Stimulated activated CD8-positive, alpha-beta memory T cell treated with anti-CD3 and anti-CD28 coated beads, Interleukin-15, amount 100 ng/mL, for 4 hours (primary cell): ENCODE measurements at places on chromosomes 7 and 10.

DNA sequence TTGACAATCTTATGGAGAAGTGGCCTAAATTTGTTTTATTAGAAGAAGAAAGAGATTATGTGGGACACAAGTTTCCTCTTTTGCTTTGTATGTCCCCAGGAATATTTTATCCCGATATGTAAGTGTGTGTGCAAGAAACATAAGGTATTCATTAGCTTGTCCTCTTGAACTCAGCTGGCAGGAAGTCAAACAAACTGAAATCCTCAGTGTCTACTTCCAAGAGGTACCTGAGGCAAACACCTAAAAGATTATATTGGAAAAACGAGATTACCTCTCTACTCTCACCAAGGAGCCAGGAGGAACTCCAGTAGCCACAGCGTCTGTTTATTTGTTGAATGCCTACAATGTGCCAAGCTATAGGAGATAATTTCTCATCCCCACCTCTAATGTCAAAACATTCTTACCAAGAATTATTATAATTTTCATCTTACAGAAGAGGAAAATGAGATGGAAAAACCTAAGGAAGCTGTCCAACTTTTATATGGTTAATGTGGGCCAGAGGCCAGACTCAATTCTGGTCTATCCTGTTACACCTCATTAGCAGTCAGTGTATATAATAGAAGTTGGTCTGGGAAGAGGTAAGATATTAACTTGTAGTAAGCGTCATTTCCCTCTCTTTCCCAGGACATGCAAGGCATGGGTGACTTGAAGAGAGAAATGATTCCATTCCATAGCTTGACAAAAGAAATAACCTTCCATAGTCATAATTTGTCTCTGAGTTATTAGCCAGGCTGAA lies 692.7 kb downstream of the MAGI2 start:
- DNase-seq, result no peak

GRCh38 chr7:95394370-95394769 lies 1.8 kb downstream of the PON3 start:
- DNase-seq, result no peak

DNA sequence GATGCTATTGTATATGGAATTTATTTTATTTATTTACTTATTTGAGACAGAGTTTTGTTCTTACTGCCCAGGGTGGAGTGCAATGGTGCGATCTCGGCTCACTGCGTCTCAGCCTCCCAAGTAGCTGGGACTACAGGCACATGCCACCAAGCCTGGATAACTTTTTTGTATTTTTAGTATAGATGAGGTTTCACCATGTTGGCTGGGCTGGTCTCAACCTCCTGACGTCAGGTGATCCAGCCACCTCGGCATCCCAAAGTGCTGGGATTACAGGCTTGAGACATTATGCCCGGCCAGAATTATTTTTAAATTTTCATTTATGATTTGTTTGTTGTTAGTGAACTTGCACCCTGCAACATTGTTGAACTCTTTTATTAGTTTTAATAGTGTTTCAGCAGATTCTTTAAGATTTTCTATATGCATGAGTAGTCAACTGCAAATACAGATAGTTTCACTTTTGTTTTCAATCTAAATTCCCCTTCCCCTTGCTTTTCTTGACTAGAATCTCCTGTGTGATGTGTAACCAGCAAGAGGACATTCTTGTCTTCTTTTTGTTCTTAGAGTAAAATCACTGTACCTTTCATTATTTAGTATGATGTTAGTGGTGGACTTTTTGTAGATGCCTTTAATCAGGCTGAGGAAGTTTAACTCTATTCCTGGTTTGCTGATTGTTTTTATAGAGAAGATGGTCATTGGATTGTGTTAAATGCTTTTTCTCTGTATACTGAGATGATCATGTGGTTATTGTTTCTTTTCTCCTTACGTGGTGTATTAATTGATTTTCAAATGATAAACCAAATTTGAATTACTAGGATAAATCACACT lies 27.8 kb downstream of the ZNF33A start:
- no peak for DNase-seq

GRCh38 chr7:137935884-137936508 lies 65.9 kb downstream of the CREB3L2 start:
- DNase-seq, result no peak

- DNase-seq, result no peak
Measured at GRCh38 chr7:54112567-54112966, 429.6 kb upstream of the VSTM2A start.

DNA sequence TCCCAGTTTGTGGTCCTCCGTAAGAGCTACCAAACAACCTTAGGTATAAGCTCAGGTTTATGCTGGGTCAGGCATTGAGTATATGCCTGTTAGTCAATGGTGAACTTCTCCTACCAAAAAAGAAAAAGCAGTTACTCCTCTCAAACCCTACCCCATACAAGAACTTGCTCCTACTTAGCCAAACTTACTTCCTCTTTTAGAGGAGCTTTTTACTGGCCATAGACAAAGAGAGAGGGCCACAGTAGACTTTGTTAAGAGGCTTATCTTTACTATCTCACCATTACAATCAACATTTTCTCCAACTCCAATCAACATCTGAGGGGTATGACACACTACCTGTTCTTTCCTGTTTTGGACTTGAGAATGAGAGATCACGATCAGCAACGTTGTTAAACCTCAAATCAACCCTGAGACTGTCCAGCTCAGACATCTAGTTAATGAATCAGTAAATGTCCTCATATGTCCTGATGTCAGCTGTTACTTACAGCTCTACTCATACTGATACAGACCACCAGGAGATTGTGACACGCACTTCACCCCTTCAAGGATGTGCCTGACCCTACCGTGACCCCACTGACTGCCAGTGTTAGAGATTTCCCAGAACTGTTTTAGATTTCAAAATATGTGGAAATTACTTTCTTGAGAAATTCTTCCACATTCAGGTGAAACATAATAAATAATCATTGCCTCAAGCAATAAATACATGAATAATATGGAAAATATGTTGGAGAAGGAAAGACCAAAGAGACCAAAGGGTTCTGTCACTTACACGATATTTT lies 18.4 kb upstream of the CCDC71L start:
- no peak for DNase-seq

GRCh38 chr7:78326876-78327275 lies 528.3 kb downstream of the PHTF2 start:
- DNase-seq, result no peak

- no peak for DNase-seq
Measured at GRCh38 chr10:127102176-127102575, 94.2 kb downstream of the INSYN2A start.

GRCh38 chr7:11210374-11210773 lies 236.7 kb downstream of the PHF14 start:
- DNase-seq, result no peak

- no peak for DNase-seq
Measured at GRCh38 chr7:50812094-50812493, 29.4 kb upstream of the GRB10 start.

DNA sequence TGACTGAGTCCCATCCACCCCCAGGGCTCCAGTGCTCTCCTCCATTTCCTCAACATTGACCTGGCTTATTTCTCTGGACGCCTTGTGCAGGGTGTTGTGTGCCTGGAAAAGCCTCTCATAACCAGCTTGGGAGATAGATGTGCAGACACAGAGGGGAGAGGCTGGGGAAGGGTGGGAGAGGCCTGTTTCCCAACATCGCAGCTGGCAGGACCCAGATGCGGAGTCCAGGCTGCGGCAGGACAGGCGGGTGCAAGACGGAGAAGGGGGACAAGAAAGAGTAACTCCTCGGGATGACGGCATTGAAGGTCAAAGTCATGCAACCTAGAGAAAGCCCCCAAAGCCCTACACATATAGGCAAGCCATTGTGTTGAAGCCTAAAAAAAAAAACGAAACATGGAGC lies 54.1 kb upstream of the ANTXRL start:
- no peak for DNase-seq

- no peak for DNase-seq
Measured at GRCh38 chr7:35249537-35249907, 4.4 kb downstream of the TBX20 start.

DNA sequence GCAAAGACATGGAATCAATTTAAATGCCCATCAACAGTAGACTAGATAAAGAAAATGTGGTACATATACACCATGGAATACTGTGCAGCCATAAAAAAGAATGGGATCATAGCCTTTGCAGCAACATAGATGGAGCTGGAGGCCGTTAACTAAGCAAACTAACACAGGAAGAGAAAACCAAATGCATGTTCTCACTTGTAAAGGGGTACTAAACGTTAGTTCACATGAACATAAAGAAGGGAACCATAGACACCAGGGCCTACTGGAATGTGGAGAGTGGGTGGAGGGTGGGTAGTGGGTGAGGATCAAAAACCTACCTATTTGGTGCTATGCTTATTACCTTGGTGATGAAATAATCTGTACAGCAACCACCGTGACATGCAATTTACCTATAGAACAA lies 78.4 kb upstream of the GSDME start:
- no peak for DNase-seq

- DNase-seq, result no peak
Measured at GRCh38 chr7:28999427-28999826, 41.3 kb upstream of the TRIL start.

DNA sequence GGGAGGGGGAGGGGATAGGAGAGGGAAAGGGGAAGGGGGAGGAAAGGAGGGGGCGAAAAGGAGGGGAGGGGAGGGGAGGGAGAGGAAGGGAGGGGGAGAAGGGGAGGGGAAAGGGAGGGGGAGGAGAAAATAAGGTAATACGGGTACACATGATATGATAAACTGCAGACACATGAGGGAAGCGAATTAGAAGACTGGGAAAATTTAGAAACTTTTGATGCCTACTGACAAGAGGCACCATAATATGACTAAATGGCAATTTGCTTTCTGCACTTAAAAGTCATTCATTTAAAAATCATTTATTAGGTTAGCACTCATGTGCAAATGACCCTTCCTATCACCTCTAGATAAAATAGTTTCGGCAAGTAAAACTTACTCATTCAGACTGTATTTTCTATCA lies 73.6 kb downstream of the ARHGAP12 start:
- no peak for DNase-seq

- no peak for DNase-seq
Measured at GRCh38 chr10:34864149-34865067, 49.3 kb upstream of the PARD3 start.

- DNase-seq, result no peak
Measured at GRCh38 chr10:7563368-7563767, 103.4 kb downstream of the ITIH5 start.

DNA sequence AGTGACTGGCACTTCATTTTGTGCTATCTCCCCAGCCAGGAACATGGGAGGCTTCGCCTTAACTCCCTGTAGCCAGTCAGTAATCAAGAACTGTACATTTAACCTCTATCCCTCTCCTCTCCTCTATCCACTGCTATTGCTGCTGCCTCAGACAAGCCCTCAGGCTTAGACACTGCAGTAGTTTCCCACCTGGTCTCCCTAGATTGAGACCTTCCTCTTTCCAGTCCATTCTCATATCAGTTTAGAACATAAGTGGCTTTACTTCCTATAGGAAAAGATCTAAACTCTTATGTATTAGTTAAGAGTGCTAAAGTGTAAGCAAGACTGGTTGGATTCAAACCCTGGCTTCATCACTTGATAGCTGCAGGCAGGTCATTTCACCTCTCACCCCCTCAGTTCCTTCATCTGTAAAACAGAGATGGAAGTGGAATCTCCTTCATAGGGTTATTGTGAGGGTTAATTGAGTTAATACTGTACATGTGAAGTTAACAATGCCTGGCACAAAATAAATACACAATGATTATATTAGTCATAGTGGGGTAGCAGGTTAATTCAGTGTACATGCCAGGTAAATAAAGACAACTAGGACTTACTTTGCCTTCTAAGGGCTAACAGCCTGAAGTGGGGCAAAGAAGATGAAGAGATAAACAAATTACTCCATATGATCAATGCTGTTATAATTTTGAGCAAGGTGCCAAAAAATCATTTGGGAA lies 76.1 kb downstream of the ZNF277 start:
- no peak for DNase-seq

DNA sequence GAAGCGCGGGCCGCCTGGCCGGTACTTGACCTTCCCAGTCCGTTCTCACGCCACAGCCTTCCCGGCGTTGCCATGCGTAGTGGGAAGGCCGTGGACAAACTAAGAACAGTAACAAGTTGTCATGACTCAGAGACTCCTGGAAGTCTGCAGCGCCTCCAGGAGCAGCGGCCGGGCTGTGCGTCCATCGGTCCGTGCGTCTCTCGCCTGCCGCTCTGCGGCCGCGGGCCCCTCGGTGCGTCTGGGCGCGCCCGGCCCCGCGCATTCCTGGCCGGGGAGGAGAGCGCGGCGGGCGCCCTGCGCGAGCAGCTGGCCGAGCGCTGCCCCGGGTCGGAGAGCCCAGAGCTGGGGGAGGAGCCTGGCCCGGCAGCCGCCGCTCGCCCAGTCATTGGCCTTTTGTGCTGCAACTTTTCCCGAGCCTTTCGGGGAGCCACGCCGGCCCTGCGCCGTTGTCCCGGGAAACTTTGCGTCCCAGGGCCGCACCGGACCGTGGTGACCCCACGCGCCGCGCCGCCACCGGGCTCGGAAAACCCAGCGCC lies 123.7 kb downstream of the TACC2 start:
- no peak for DNase-seq

- DNase-seq, result no peak
Measured at GRCh38 chr7:142313528-142313927, 55.7 kb upstream of the PRSS58 start.

- no peak for DNase-seq
Measured at GRCh38 chr7:144137501-144137900, 14.5 kb downstream of the OR2A14 start.

GRCh38 chr7:156618780-156619367 lies 21.7 kb upstream of the RNF32 start:
- DNase-seq, result no peak
